Activated CD4-positive, alpha-beta T cell treated with anti-CD3 and anti-CD28 coated beads for 48 hours (primary cell): ENCODE measurements at places on chromosomes 3 and 15.
A peak's percentile ranks its signal among the peaks of the same experiment; 100 is the strongest.

DNA sequence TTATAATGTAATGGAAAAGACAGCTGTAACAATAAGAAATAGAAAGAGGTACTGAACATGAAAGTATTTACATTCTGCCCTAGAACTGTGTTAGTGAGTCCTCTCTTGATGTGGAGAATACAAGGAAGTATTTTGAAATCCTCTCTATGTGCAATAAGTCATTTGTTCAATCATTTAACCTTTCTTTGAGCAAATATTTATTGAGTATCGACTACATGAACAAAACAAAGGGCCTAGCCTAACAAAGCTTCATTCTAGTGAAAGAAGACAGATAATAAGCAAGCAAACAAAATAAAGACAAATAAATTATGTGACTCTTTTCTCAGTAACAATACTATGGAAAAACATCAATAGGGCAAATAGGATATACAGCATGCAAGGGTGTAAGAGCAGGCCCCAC lies 354.9 kb upstream of the ATP11B start:
- DNase-seq = no peak

- DNase-seq = no peak
Measured at GRCh38 chr3:29279286-29279685, 1.6 kb upstream of the RBMS3 start.

GRCh38 chr3:7728566-7729519 lies 772.8 kb upstream of the LMCD1 start:
- no peak for DNase-seq

GRCh38 chr3:8589880-8590556 lies 54.6 kb downstream of the SSUH2 start:
- no peak for DNase-seq

DNA sequence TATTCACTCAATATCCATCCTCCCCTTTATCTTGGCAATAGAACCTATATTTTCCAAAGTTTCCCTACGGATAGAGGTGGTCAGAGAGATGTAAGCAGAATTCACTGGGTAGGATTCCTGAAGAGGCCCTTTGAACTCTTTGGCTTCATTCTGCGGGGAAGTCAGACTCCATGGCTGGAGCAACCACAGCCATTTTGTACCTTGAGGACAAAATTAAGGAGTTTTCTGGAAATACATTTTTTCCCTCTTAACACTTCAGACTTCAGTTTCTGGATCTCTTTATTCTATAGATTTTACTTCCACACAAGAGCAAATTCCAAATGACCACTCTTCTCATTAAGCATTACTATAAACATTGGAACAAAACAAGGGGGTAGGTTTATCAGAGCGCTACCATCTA lies 43.3 kb downstream of the ADAMTS9 start:
- no peak for DNase-seq

DNA sequence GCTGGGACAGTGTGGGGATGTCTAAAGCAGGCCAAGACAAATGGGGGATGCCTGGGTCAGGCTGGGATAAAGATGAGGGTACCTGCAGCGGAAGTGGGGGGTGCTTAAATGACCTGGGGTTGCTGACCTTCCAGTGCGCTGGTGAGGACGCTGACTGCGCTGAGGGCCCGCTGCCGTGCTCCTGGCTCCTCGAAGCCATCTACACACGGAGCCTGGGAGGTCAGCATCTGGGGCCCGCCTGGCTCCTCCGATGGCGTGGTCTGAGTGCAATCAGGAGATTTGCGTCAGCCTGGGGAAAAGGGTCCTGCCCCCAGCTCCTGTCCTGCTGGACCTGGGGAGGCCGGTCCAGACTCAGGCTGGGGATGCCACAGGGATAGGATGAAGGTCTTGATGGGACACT lies 50.7 kb downstream of the SCN5A start:
- DNase-seq = no peak

- no peak for DNase-seq
Measured at GRCh38 chr3:142976621-142977398, 13.3 kb upstream of the PAQR9 start.

- no peak for DNase-seq
Measured at GRCh38 chr3:15164340-15164739, 41.7 kb upstream of the CAPN7 start.

DNA sequence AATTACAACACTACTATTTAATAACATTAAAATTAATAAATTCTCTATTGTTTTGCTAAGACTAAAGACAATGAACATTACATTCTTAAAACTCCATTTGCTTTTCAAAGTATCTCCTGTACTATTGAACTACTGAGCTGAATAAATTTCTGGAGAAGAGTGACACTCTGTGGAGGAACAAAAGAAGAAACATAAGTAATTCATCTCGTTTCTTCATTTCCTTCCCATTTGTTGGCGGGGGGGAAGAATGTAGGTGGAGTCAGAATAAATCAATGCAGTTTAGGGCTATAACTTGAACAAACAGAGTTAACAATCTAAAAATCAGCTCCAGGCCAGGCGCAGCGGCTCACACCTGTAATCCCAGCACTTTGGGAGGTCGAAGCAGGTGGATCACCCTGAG lies 32.7 kb downstream of the EFHB start:
- DNase-seq = no peak

DNA sequence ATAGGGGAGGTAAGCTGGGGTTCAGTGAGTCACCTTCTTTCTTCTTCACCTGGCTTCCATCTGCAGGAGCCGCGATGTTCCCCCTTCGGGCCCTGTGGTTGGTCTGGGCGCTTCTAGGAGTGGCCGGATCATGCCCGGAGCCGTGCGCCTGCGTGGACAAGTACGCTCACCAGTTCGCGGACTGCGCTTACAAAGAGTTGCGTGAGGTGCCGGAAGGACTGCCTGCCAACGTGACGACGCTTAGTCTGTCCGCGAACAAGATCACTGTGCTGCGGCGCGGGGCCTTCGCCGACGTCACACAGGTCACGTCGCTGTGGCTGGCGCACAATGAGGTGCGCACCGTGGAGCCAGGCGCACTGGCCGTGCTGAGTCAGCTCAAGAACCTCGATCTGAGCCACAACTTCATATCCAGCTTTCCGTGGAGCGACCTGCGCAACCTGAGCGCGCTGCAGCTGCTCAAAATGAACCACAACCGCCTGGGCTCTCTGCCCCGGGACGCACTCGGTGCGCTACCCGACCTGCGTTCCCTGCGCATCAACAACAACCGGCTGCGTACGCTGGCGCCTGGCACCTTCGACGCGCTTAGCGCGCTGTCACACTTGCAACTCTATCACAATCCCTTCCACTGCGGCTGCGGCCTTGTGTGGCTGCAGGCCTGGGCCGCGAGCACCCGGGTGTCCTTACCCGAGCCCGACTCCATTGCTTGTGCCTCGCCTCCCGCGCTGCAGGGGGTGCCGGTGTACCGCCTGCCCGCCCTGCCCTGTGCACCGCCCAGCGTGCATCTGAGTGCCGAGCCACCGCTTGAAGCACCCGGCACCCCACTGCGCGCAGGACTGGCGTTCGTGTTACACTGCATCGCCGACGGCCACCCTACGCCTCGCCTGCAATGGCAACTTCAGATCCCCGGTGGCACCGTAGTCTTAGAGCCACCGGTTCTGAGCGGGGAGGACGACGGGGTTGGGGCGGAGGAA lies 2.6 kb downstream of the ISLR2 start:
- peak; percentile 55 for DNase-seq
